ENCODE measurements at places on chromosomes 7 and 10.

DNA sequence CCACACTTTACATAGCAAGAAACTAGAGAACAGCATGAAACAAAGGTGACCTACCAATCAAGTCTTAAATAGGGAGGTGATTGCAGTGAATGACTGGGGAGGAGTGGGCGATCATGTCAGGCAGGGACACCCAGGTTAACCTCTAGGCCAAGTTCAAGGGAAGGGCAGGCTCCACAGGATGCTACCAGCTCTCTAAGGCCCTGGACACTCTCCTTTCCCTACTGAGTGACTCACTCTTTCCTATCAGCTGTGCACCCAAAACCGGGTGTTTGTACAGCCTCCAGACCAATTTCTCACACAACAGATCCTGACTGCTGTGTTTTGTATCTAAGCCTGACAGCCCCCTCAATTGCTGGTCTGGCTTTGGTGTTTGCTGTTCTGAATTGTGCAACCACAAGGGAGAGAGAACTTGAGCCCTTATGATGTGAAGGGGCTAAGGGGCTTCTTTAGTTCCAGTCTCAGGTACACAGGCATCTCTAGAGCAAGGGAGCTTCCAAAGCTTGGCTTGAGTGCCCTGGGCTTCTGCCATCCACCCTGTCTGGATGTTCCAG lies 107.8 kb downstream of the TBXAS1 start:
- DNase-seq: no peak

- DNase-seq: no peak
Measured at GRCh38 chr7:113963356-113963755, 44.5 kb upstream of the PPP1R3A start.

DNA sequence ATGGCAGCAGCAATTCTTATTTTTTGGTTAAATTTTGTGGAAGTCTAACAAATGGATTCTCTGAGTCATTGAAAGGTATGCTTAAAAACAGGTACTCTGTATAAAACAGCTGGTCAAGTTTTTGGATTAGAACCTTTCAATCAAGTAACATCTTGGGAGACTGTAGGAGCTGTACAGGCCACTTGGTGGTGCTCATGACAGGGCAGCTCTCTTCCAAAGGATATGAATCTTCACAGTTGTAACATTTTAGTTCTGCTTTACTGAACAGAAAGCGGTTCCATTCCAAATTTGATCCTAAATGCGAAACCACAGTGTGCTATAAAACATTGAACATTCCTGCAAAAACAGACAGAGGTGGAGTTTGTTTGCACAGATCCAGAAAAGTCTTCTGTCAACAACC lies 44.5 kb upstream of the AGR3 start:
- no peak for DNase-seq

GRCh38 chr7:1591876-1592275 lies 22.0 kb upstream of the PSMG3 start:
- DNase-seq: no peak

DNA sequence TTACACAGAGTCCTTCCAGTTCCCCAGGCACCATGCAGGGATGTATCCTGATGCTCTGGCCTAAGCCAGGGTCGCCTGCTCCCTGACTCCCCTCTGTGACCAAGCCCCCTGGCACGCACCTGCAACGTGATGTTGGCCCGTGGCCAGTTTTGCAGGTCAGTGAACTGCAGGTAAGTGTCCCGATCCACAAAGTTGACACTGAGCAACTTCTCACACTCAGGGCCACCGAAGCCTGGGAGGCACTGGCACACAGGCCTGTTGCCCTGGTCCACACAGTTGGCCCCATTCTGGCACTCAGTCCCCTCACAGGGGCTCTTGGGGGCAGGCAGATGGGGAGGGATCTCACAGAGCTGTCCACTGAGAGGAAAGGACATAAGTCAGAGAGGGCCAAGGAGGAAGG lies 174.3 kb downstream of the LCOR start:
- DNase-seq: no peak

All from activated CD8-positive, alpha-beta memory T cell treated with anti-CD3 and anti-CD28 coated beads for 1 hour (primary cell).